ENCODE measurements at places on chromosomes 7 and 10.
A peak's percentile ranks its signal among the peaks of the same experiment; 100 is the strongest.

DNA sequence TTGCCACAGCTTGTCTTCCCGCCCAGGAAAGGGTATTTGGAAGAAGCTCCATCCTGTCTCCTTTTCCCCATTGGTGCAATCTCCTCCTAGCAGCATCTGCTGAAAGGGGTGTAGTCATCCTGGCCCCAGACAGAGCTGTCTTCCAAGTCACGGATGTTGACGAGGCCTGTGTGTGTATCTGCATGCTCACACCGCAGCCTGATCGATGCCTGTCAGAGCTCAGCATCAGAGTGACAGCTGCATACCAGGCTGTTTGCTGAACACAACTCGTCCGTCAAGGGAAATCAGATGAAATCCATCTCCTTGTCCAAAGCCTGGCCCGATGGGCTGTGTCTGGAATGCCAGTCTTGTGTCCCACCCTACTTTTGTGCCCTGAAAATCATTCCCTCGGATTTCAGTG, 21.2 kb upstream of the LRRC4 start:
- DNase-seq, result no peak

DNA sequence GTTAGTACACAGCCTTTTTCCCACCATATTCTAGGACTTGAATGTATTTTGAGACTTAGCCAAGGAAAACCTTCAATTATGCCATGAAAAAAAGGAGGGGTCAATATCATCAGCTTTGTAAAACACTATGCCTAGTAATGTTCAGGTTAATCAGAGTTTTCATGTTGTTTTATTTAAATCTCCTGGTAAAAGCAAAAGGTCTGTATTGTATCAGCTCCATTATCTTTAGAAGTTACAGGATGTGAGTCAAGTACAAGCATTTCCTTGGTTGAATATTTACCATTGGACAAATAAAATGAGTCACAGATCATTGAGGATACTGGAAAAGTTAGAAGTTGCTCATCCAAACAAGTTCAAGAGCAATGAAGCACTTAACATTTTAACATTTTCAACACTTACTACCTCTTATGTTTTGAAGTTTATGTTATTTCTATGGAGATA, 89.9 kb upstream of the CAPZA2 start:
- DNase-seq, result no peak

- peak; percentile 27 for DNase-seq
Measured at GRCh38 chr7:191981-192649, at the start of gene FAM20C. FAM20C (plus strand) TSS chr7:192571; CDS start chr7:193200, 629 bp downstream.

GRCh38 chr7:72170475-72170874, 241.7 kb downstream of the CALN1 start:
- DNase-seq, result no peak

- no peak for DNase-seq
Measured at GRCh38 chr10:71746344-71747037, 26.8 kb downstream of the VSIR start.

- DNase-seq, result no peak
Measured at GRCh38 chr10:29784175-29784773, 149.5 kb upstream of the SVIL start.

DNA sequence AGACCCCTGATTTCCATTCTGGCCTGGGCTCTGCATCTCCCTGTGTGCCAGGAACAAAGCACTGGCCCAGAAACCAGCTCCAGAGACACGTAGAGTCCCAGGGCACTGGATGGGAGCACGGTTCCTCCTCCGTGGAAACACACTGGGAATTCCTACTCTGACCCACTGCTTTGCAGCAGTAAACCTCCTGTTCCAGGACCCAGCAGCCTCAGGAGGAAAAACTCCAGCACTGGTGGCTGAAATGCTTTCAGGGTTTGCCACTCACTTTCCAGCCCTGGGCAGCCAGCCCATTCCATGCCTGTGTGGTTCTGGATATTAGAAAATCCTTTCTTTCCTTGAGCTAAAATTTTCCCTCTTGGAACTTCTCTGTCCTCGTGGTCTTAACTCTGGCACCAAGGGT, 58.0 kb downstream of the FAM171A1 start:
- no peak for DNase-seq

GRCh38 chr10:35153716-35154115, 27.1 kb downstream of the CREM start:
- DNase-seq, result no peak

DNA sequence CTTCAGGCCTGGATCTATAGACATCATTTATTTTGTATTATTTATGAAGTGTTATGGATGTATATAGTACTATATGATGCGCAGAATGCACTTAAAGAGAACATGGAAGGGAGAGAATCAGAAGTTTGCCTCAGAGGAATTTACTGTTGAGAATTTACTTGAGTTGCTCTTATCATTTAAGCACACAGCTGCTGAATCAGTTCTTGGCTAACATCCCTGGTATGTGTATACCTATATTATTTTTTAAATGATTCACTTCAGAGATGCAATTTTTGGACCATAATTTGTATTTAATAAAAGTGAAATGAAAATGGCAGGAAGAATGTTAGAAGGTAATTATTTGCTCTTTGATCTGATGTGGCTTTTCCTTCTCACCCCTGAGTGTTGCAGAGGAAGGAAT, 191.6 kb downstream of the BICC1 start:
- DNase-seq, result no peak

GRCh38 chr10:96873756-96874467, 41.8 kb downstream of the LCOR start:
- DNase-seq, result no peak

- DNase-seq, result no peak
Measured at GRCh38 chr10:84294766-84295447, 33.5 kb upstream of the CCSER2 start.

- DNase-seq, result no peak
Measured at GRCh38 chr7:158695056-158695455, 9.5 kb downstream of the NCAPG2 start.

- no peak for DNase-seq
Measured at GRCh38 chr10:89392974-89393373, 551 bp downstream of the IFIT1 start.

- DNase-seq, result peak; percentile 36
Measured at GRCh38 chr7:17118412-17118811, 180.0 kb upstream of the AHR start.

DNA sequence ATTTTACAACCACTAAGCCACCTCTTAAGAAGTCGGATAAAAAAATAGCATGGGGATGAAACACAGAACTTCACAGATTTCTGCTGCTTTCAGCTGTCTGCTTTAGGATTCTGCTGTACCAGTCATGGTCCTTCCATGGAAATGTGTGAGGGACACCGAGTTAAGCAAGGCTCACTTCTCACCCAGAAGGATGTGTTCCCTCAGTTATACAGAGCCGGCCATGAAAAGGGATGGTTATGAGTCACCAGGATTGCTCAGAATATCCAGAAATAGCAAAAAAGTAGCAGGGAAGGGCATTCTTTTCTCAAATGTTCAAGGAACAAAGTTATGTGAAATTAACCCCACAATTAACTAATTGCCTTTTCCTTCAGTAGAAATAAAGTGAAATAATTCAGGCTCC, 124.4 kb downstream of the AMPH start:
- DNase-seq, result no peak

GRCh38 chr10:89348481-89348880, 20.7 kb downstream of the IFIT3 start:
- DNase-seq, result no peak

DNA sequence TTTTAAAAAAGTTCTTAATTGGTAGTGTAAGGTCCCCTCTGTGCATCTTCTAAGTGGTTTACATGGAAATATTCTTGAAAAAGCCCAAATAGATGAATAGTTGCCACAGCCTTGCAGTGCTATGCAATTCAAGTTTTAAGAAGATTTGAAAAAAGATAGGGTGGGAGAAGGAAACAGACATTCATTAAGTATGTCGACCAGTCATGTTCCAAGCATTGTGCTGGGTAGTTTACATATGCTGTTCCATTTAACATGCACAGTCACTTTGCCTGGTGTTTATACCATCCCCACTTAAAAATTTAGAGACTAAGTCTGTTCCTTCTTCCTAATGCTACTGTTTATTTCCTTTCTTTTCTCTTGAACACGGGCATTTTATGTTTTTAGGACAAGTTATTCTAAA, 28.1 kb upstream of the NAMPT start:
- no peak for DNase-seq

All from central memory CD4-positive, alpha-beta T cell (primary cell).